ENCODE measurements at places on chromosomes 5 and 9. TPM values are rescaled to one million over a fixed set of nuclear protein-coding genes. Genes with fewer than 3 reads are reported as not detected.

FOXD4 gene
- total RNA-seq, result not detected

BTNL8 gene
- total RNA-seq, result not detected

TSLP gene
- total RNA-seq, result not detected

KCNT1 gene
- not detected for total RNA-seq

ADGRV1 gene
- total RNA-seq, result 0.72 TPM

IRX2 gene
- total RNA-seq, result not detected
